Ecto neural progenitor cell (in vitro differentiated cells): ENCODE measurements at places on chromosomes 2 and 18.
A peak's percentile ranks its signal among the peaks of the same experiment; 100 is the strongest.

DNA sequence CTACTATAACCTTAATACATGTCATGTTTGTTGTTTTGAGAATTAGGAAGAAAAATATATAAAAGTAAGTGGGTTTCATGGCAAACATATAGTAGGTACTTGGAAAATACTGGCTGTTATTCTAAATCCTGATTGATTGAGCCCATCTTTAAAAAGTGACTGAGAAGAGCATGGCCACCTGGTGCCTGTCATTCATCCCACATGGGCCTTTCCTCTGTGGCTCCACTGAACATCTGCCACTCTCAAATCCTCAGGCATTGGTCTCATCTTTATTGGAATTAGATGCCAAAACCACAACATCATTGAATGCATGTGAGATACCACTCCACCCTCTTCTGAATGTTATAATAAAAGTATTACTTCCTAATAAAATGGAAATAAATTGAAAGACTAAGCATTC, 101.6 kb upstream of the TTN start:
- no peak for DNase-seq

- DNase-seq: no peak
Observed at GRCh38 chr2:133633881-133634409, 65.7 kb upstream of the NCKAP5 start.

- DNase-seq: peak; percentile 81
Observed at GRCh38 chr2:68643011-68643873, at the start of gene PROKR1. Gene PROKR1, plus strand, starts transcription at chr2:68643579. Its CDS starts 2,243 bp downstream, at chr2:68645822.

DNA sequence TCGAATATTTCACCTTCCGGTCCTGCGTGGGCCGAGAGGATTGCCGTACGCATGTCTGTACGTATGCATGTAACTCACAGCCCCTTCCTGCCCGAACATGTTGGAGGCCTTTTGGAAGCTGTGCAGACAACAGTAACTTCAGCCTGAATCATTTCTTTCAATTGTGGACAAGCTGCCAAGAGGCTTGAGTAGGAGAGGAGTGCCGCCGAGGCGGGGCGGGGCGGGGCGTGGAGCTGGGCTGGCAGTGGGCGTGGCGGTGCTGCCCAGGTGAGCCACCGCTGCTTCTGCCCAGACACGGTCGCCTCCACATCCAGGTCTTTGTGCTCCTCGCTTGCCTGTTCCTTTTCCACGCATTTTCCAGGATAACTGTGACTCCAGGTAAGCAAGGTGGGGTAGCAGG, at the start of gene SERPINB5:
TSS of gene SERPINB5 (plus strand) at position 291 of the 400 bp plus-strand sequence. CDS start 7,471 bp downstream, outside the sequence.
- no peak for DNase-seq

DNA sequence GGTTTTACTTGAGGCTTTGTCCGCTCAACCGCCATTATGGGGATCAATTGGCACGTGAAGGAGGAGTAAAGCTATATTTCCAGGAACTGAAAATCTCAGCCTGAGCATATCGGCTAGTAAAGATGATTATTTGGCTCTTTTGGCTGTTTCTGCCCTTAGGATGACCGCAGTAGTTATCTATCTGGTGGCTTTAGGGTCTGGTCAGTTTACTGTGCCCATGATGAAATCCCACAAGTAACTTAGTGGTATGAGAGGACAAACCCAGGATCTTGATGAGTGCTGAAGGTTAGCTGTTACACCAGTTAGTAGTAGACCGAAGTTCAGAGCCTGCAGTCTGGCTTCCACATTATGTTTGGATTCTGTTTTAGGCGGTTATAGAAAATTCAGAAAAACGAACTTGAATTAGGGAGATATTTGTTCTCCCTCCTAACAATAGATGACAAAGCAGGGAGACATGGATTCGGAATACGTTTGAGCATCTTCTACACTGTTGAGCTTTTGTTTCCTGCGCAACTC, 1.2 kb downstream of the MAT2A start:
- DNase-seq: no peak
